ENCODE measurements at places on chromosomes 1 and 21.

DNA sequence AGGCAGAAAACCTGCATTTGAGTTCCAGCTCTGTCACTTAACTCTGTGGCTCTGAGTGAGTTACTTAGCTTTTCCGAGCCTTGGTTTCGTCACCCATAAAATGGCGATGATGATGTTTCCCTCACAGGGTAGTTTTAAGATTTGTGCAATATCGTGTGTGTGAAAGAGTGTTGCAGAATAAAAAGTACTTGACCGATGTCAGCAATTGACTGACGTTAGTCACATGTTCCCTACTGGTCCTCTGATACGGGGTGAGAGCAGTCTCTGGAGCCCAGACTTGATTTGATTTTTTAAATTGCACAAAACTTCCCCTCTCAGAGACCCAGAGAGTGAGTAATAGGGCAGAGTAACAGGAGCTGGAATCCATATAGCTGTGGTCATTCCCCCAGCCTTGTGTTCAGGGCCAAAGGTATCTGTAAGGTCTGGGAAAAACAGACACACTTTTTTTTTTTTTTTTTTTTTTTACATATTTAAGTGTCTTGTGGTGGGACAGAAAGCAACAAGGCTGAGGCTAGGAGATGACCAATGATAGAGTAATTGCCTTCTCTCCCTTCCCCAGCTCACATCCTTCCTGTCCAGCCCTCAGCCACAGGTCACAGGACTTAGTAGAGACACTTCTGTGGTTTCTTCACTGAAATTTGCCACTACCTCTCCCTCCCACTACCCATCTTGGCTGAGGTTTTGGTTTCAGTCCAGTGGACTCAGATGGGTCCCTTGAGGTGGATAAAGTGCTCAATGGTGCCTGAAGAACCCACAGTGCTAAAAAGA is 2.0 kb downstream of the FCER1G start:
- DNase-seq = peak; percentile 80

GRCh38 chr1:94863919-94864318 is 43.8 kb downstream of the SLC44A3 start:
- DNase-seq = peak; percentile 88

DNA sequence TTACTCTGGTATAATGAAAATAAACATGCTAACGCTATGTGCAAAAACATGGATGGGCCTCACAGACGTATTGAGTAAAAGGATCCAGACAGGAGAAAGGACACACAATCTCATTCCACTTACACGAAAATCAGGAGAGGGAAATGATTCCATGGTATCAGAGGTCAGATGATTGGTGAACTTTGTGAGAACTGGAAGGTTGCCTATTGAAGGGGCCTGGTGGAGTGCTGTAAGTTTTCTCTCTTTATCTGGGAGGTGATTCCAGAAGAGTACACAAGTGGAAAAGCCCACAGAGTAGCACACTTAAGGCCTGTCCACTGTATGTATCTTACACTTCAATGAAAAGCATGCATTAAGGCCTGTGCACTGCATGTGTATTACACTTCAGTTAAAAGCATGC is 9.6 kb downstream of the GSTM2 start:
- no peak for DNase-seq

- DNase-seq = no peak
Observed at GRCh38 chr1:80059940-80060339, 1053.4 kb upstream of the ADGRL4 start.

DNA sequence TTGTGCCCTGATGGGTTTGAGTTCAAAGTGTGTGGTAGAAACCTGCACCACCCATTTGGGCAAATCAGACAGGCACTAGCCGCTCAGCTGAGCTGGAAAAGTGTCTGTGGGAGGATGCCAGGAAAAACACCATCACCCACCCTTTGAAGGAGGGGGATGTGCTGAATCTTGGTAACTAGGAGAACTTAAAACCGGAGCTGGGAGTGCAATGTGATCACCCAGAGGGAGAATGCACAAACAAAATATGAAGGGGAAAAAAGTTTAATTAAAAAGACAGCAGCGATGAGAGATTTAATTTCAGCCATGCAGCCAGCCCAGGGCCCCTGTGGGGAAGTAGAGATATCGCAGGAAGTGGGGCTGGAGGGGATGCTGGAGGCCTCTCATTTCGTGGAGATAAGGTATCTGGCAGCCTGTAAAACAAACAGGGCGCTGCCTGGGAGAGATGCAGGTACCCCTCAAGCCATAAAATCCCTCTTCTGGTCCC is 86.8 kb upstream of the BCAR3 start:
- no peak for DNase-seq

DNA sequence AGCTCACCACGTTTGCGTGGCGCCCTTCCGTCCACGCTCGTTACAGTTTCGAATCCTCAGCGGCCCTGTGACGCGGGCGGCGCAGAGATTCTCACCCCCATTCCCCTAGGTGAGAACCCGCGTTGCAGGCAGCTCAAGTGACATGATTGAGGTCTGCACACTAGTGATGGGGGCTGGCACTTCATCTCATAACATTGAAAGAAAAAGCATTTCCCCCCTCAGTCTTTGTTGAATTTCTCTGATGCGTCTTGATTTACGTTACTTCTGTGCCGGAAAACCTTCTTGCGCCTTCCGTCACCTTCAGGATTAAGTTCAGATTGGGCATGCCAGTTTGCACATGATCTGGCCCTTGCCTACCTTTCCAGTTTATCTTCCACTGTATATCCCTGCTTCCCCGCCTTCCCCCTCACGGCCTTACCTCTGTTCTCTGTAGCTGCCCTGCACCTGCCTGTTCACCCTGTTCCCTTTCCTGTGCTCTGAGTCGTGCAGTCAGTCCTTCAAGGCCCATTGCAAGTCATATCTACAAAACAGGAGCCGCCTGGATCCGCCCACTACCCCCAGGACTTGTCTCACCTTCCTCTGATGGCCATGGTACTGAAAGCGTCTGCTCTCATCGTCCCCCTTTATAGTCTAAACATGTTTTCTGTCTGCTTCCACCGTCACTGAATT is 1.1 kb downstream of the CTPS1 start:
- DNase-seq = peak; percentile 35

DNA sequence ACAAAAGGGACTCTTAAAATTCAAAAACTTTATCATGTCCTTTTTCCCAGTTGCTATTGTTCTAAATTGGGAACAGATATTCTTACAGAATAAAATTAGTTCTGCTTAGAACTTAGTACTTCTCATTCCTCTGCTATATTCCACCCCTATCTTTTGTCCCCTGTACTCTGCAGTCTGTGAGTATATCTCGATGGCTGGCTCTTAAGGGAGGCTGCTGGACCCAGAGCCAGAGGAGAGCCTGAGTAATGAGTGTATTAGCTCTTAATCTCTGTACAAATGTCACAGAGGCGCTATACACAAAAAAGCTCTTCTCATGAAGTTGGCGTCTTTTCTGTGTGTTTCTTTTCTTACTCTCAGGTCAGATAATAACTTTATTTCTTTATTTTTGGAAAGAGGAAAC is 423.4 kb downstream of the ZP4 start:
- no peak for DNase-seq

DNA sequence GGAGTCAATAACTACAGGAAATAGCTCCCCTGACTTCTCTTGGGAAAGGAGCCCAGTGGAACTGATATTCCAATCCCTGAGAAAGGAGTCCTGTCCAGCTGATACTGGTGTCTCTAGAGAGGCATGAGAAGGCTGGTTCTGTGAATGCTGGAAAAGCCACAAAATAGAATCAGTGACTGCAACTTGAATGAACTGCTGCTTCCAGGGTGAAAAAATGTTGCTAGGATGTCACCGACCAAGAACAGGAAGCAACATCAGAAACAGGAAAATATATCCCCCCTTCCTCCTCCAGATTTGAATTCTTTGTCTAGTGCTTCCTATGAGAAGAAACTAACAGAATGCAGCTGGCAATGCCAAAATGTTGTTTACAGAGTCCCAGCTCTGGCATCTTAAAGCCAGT is 269.3 kb upstream of the LYPLAL1 start:
- no peak for DNase-seq

GRCh38 chr1:154386643-154387352 is 18.3 kb upstream of the IL6R start:
- no peak for DNase-seq

DNA sequence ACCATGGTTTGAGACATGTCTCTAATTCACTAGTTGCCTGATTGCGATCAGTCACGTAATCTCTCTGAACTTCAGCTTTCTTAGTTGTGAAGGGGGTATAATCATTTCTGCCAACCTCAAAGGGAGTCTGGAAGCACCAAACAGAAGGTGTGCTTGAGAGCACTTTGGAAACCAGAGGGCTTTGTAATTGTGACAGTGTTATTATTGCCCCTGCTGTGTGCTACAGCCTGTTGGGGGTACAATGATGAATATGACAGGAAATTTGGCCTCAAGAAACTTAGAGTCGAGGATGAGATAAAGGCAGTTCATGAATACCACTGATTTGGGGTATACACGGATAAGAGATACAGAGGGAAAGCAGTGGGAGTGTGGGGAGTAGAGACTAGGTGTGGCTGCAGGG is 150.2 kb upstream of the CD34 start:
- no peak for DNase-seq

- no peak for DNase-seq
Observed at GRCh38 chr1:164759979-164760469, 201.0 kb downstream of the PBX1 start.

- no peak for DNase-seq
Observed at GRCh38 chr1:164577291-164577690, 18.3 kb downstream of the PBX1 start.

GRCh38 chr1:11920239-11920903 is 5.9 kb downstream of the KIAA2013 start:
- DNase-seq = peak; percentile 57

GRCh38 chr21:38312822-38313221 is 56.0 kb downstream of the KCNJ15 start:
- DNase-seq = no peak

- DNase-seq = no peak
Observed at GRCh38 chr1:101451888-101452287, 215.1 kb downstream of the S1PR1 start.

- DNase-seq = no peak
Observed at GRCh38 chr1:83787246-83787998, 211.5 kb downstream of the TTLL7 start.

GRCh38 chr21:29658177-29658933 is 281.4 kb downstream of the GRIK1 start:
- DNase-seq = no peak

DNA sequence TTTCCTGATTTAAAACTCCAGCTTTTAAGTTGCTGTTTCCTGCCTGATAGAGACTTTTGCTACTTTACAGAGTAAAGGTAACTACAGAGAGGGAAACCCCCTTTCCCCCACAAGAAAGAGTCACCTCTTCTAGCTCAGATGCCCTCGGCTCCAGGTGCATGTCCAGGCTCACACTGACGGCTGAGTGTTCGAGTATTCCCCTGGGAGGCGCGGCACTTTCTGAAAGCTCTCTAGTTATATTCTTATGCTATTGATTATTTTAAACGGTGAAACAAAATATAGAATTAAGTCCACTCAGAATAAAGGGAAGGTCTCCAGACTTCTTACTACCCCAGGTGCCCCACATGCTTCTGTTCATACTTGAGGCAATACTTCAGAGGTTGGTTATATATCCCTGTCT is 160.3 kb upstream of the FMN2 start:
- no peak for DNase-seq

DNA sequence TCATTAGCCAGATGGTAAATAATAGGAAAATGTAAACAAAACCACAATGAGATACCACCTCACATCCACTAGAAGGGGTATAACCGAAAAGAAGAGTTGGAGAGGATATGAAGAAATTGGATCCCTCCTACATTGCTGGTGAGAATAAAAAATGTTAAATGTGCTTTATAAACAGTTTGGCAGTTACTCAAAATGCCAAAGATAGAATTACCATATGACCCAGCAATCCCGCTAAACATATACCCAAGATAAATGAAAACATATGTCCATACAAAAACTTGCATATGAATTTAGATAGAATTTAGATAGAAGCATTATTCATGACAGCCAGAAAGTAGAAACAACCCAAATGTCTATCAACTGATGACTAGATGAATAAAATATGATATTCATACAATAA is 4.4 kb upstream of the FMO2 start:
- peak; percentile 45 for DNase-seq

- peak; percentile 54 for DNase-seq
Observed at GRCh38 chr21:40706806-40707655, 139.9 kb downstream of the DSCAM start.

- DNase-seq = no peak
Observed at GRCh38 chr1:119689511-119689910, 22.2 kb upstream of the PHGDH start.

GRCh38 chr1:31757204-31757679 is 6.9 kb downstream of the ADGRB2 start:
- DNase-seq = no peak

DNA sequence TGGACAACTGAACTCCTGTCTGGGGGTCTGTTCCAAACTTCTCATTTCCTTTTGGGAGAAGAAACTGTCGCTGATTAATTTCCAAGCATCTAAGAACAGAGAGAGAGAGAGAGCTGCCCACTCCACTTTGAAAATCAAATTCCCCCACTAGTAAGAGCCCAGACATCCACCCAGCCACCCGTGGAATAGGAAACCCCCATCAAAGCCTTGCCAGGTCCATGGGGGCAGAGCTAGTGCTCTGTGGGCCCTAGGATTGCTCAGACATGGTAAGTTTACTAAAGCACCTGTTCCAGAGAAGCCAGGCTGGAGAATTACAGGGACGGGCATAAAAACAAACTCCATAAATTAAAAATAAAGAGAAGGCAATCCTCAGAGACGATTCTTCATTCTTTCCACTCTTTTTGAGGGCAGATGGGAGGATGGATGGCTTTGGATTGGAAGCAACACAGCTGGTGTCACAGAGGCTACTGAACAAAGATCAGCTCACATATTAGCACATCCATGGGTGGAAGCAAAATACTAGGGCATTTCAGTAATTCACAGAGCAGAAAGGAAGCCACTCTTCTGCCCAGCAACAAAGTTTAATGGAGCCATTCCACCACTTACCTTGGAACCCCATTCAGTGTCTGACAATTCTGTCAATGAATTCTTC is 103.9 kb downstream of the COLGALT2 start:
- no peak for DNase-seq

Measured in fibroblast of lung (primary cell).